ENCODE measurements at places on chromosomes 12 and 14. TPM values are rescaled to one million over a fixed set of nuclear protein-coding genes. Genes with fewer than 3 reads are reported as not detected.

The ZNF385A gene
- 0.26 TPM for total RNA-seq

GRCh38 chr12:52264435-52264825 is 10.0 kb upstream of the KRT86 start:
- no peak for DNase-seq

DNA sequence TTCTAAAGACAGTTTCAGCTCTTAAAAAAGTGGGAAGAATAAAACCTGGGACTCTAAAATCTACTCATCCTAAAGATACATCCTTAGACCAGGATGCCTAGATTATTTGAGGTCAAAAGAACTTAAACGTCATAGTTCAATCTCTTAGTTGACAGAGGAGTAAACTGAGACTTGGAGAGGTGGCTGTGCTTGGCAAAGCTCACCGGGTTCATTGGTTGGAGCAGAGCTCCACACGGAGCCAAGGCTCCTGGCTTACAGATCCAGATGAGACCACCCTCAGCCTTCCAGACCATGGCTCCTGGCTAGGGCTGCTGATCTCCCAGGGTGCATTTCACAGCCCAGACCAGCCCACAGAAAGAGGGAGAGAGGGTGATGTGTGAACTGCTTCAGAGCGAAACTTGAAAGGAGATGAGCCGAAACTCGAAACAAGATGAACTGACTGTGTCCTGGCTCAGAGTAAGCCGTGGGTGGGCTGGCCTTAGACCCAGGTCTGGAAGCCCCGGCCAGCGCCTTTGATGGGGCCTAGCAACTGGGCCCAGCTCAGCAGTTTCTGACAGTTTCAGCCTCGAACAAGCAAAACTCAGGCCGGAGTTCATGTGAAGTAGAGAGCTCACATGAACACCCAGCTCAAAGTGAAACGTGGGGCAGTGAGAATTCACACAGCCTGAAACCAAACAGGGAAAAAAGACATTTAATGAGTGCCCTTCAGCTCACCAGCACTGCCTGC is 1044.8 kb downstream of the BCL11B start:
- no peak for DNase-seq

DNA sequence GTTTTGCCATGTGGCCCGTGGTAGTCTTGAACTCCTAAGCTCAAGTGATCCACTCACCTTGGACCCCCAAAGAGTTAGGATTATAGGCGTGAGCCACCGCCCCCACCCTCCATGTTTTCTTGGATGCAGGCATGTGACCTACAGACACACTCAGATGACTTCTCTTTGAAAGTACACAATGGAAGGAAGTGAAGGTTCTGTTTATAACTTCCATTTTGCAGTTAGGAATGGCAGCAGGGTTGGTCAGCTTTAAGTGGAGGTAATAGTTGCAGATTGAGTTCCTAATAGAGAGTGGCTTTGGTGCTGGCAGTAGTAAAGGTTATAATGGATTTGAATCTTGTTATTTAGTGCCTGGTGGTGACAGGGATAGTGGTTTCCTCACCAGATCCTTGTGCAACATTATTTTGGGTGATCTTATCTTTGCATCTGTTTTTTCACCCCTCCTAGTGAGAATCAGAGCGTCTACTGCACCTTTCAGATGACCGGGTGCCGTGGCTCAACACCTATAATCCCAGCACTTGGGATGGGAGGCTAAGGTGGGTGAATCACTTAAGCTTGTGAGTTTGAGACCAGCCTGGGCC is 15.3 kb downstream of the LARP4 start:
- no peak for DNase-seq

The SALL2 gene
- 0.13 TPM for total RNA-seq

DNA sequence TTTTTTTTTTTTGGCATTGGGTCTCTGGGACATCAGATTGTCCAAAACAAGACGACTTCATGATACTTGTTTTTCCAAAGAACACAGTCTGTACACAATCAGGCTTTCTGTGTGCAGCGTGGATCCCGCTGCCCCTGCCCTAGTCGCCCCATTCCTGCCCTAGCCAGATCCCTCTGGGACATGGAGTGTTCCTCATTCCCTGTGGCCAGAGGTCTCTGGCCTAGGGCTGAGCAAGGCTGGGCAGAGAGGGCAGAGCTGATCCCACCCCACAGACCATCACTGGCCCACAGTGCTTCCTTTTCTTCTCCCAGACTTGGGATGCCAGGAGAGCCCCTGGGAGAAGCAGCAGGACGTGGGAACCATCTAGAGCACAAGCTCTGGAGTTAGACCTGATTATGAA is 20.9 kb upstream of the EIF2B2 start:
- DNase-seq: no peak

DNA sequence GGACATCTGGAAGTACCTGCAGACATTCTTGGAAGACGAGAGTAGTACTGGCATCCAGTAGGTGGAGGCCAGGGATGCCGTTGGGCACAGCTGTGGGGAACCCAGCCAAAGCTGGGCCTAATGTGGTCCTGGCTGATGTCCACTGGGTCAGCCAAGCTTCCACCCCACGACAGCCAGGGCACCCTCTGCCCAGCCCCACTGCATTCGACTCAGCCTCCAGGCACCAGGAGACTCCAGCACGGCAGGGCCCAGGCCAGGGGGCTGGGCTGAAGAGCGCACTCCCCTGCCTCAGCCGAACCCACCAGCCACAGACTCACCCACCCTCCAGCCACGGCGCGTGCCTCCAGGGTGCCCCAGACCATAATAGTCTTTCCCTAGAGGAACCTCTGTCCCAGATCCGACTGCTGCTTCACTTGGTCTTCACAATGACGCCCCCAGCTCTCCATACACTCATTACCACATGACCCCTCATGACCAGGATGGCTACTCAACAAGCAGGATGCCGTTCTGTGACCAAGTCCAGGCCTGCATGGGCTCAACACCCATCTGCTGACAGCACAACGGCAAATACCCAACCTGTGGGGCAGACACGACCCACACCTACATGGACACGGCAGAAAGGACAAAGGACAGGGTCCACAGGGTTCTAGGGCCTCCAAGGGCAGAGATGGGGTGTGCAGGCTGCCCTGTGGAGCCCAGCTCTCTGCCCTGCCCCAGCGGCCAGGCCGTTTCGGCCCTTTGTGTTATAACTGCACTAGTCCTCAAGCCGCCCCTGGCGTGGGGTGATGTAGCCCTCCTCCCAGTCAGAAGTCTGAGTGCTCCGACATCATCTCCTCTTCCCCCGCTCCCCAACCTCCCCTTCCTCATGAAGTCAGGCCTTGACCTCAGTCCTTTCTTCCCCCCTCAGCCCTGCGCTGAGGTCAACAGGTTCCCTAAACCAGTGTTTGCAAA is 22.8 kb downstream of the ITPK1 start:
- DNase-seq: no peak

DNA sequence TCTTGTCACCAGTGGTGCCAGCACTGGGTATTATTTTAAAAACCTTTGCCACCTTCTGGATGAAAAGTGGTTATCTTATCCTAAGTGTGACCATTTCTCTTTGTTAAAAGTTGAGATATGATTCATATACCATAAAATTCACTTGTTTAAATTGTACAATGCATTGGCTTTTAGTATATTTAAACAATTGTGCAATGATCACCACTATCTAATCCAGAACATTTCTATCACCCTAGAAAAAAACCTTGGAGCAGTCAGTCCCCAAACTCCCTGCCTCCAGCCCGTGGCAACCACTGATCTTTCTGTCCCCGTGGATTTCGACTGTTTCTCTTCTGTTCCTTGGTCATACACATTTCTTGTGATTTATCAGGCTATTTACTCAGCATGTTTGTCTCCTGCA is 28.3 kb downstream of the SH2B3 start:
- no peak for DNase-seq

DNA sequence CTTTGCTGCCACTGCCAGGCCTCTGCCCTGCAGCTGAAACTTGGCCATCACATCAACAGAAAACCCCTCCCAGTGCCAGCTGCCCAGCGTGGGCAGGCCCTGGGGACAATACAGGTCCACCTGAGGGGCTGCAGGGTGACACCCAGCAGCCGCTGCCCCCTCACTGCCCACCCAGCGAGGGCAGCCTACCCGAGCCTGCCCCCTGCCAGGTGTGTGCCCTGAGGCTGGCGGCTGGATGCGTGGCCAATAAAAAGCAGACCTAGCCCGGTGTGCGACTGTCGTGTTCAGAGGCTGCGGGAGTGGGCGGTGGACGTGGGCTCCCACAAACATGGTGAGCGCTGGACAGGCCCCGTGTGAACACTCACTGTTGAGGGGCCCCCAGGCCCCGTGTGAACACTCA is 4.7 kb upstream of the ADSS1 start:
- DNase-seq: no peak

- no peak for DNase-seq
Observed at GRCh38 chr12:19138551-19138950, 9.0 kb downstream of the PLEKHA5 start.

The SLC8A3 gene
- total RNA-seq: 0.13 TPM

GRCh38 chr12:102669056-102669455 is 188.7 kb upstream of the IGF1 start:
- DNase-seq: no peak

The SERPINA5 gene
- 0.26 TPM for total RNA-seq

DNA sequence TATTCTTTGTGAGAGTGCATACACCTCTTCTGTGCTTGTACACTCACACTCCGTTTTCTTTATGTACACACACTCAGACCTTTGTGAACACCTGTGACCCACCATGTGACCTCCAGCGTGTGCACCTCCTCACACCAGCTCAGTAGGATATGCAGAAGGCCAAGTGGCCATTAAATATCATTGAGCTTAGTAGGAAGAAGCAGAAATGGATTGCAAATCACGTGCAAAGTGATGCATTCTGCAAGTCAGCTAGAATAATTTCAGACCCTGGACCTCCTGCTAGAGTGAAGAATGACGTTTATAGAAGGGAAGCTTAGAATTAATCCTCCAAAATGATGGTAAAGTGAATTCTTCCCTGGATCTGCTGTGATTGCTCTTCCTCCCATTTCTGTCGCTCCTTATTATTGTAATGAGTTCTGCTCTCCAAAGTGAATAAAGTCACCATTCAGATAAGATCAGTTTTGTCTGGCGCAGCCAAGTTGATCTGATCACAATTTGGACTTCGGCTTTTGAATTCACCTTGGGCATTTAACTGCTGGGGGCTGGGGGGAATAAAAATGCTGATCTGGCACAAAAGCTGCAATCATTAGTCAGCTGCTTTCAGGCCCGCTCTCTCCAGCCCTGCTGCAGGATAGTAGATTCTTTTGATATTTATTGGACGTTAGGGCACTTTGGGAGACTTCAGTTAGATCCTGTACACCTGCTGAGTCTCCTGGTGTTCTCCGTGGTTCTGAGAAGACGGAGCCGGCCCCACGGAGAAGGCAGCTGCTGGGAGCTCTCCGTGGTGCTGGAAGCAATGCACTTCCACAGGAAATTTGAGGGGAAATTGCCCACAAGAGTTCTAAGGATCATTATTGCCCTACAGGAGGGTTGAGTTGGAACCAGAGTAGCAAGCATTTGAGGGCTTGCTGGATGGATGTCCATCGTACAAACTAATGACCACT is 12.4 kb upstream of the NRXN3 start:
- DNase-seq: no peak

DNA sequence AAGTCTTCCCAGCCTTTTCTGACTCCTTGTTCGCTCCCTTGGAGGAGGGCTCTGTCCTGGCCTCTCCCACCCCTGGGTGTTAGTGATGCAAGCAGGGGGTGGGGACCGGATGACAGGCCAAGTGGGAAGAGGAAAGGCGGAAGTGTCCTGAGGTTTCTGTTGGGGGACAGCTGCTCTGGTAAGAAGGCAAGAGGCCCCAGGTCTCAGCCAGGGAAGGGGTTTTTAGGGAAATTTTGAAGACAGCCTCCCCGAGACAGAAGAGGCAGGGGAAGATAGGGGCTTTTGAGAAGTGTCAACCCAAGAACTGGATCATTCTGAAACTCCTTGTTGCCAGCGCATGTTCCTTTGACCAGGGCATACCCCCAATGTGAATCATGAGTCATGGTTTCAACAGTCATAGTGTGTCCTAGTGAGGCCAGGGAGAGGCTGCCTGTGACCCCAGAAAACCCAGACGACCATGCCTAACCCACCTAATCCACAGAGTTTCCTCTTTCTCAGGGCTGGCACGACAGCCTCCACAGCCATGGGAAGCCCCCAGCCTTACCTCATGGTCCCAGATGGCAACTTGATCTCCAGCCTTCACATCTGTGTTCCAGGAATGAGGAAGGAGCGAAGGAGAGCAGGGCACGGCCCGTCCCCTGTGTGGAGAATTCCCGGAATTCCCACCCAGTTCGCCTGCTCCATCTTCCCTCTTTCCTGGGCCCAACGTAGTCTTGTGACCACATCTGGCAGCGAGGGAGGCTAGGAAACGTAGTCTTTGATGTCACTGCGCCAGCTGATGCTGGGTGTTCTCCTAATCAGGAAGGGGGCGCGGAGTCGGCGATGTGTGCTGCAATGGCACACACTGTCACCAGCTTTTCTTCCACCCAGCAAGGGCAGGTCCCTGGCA is 4.9 kb upstream of the GPR132 start:
- DNase-seq: no peak

The RNFT2 gene
- total RNA-seq: 0.63 TPM

DNA sequence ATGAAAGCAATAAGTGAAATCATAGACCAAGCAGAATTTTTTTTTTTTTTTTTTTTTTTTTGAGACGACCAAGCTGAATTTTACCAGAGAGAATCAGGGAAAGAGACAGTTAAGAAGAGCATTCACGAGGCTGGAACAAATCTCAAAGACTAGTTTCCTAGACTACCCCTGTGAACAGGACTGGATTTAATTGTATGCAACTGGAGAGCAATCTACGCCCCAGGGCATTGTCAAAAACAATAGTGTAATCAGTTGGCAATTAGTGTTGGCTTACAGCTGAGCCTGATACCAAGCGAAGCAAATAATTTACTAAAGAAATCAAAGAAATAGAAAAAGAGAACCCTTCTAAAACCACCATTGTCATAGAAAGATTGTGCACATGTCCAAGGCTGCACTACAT is 232.9 kb upstream of the CPNE8 start:
- DNase-seq: no peak

DNA sequence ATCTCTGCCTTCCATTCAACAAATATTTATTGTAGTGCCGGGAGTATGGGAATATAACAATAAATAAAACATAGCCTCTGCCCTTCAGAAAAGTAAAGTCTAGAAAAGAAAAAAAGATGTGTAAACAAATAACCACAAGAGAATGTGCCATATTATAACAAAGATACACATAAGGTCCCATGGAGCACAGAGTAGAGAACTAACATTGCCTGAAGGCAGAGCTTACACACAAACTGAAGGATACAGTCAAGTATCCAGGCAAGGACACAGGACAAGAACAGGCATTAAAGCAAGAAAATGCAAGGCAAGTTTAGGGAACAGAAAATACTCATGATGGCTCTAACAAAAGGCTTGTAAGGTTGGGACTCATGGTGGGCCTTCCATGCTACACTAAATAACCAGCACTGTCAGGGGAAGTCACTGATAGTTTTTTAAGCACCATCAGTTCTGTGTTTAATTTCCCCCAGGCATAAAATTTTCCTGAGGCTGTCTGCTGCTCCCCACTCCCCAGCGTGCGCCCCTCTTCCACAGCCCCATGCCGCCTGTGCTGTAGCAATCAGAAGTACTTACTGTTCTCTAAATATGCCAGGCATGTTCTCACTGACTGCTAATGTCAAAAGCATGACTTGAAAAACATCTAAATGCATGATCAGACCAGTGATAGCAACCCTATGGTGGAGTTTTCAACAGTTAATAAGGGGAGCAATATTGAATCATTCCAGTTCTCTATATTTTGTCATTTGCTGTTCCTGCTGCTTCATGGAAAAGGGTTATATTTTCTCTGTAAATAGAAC is 77.8 kb downstream of the ANKS1B start:
- DNase-seq: no peak

GRCh38 chr12:132237772-132238487 is 91.5 kb downstream of the GALNT9 start:
- no peak for DNase-seq

The CLEC1B gene
- not detected for total RNA-seq

The CNTN1 gene
- not detected for total RNA-seq

Measured in dermis microvascular lymphatic vessel endothelial cell (primary cell).